Suppressor macrophage treated with lipopolysaccharide for 1 hour (primary cell): ENCODE measurements at places on chromosomes 2 and 18.
A peak's percentile ranks its signal among the peaks of the same experiment; 100 is the strongest.

GRCh38 chr2:233202531-233202944, 48.9 kb upstream of the ATG16L1 start:
- peak; percentile 89 for DNase-seq

DNA sequence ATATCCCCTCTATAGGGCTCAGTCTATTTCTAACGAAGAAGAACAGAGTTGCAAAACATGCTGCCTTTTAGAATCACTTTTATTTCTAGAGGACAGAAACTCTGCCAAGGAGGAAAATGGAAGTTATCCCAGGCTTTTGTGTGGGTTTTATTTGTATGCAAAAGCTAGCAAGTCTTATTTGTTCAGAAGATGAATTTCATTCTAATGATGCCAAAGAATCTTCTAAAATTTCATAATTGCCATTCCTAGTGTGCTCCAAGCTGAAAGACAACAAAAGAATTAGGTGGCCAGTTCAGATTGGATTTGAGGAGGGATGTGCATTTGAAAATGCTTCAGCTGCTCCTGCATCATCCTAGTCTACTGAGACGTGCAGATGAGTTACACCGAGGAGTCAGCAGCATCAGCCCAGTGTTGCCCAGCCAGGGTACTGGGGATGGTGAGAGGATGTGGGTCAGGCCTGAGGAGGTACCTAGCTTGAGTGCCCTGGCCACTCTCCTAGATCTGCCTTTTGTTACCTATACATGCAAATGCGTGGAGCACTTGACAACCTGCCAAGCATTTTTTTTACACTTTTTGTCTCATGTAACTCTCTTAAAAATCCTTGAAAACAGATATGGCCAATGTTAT, 80.1 kb downstream of the KCNS3 start:
- DNase-seq = no peak

DNA sequence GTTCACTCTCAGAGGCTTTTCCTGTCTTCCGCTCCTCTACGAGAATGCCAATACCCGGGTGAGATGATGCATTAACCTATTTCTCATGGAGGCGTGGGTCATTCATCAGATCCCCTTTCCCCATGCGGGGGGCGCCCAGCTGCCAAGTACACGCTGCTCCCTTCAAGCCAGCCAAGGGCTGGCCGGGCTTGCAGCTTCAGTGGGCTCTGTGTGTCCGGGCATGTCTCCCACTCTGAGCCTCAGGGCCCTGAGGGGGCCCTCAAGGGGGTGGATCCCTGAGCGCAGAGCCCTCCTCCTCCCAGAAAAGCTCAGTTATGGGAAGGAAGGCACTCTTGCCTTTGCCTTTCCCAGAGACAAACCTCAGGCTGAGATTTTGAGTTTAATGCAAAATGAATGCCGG, 431.8 kb upstream of the MYT1L start:
- DNase-seq = no peak

DNA sequence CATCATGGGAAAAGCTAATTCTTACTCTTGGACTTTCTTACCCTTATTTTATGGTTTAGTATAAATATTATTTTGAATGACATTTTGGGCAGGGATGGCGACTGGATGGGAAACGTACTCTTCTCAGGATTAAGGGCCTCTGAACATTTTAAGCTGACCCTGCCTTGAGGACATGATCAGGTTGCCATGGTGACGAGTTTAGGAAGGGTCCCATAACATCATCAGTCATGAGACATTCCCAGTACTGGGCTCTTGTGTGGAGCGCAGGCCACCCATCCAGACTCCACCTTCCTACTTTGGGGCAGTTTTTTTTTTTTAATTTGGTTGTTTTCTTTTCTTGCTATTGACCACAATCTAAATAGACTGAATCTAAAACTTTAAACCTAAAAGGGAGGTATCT, 40.7 kb downstream of the KCNE4 start:
- no peak for DNase-seq

GRCh38 chr2:98505311-98505808, 60.7 kb downstream of the INPP4A start:
- peak; percentile 90 for DNase-seq

DNA sequence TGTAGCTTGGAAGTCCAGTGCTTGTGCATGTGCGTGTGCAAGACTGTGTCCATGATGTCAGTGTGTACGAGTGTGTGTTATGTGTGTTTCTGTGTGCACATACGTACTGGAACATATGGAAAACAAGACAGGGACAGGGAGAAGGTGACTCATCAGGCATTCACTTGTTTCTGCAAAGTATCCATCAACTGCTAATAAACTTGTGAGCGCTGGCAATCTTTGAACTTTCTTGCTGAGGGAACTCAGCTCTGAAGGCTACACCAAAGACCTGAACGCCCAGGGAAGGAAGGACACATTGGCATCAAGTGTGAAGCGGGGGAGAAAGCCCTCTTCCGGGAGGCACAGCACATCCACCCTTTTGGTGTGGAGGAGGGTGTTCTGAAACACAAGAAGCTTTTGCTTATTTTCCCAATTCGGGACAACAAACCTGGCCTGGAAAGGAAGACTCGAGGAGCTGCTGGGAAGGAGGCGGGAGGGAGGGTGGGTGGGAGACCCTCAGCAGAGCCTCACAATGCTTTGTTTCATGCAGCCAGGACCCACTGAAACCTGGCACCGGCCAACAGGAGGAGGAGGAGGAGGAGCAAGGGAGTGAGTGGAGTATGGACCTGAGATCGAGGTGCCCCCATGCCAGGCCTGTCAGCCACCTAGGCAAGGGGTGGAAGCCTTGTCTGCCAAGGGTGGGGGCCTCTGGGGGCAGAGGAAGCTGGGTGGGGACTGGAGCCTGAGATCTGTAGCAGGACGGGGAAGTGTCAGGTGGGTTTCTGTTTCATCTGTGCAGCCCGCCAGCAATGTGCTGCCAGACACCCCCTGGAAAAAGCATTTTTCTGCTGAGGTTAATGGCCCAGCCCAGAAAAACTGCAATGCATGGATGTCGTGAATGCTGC, 26.8 kb downstream of the SMAD7 start:
- DNase-seq = no peak

DNA sequence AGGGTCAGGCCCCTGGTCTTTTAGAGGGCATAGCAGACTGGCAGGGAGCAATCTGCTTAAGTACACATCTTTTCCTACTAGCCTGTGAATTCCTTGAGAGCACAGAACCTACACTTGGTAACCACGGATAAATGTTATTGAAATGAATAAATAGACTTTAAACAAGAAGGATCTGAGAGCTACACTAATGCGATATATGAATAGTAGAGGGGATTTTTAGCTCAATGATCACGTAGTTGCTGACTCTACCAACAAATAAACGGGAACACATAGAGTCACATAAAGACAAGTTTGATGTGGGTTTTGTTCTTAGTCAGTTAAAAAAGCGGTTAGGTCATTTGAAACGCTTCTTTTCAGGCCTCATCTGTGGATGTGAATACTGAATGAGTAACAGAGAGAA, 290.3 kb upstream of the CCDC68 start:
- no peak for DNase-seq

GRCh38 chr2:37554155-37554510, 117.3 kb downstream of the CDC42EP3 start:
- no peak for DNase-seq
